ENCODE measurements at places on chromosomes 3 and 15. TPM values are rescaled to one million over a fixed set of nuclear protein-coding genes. Genes with fewer than 3 reads are reported as not detected.
A peak's percentile ranks its signal among the peaks of the same experiment; 100 is the strongest.

FGF7 gene
- polyA plus RNA-seq: not detected

GOLGA6L7 gene
- polyA plus RNA-seq: 0.47 TPM

TRH gene
- polyA plus RNA-seq: 0.10 TPM

TGM5 gene
- polyA plus RNA-seq: not detected

ECE2 gene
- 0.48 TPM for polyA plus RNA-seq

ZNF502 gene
- 1.7 TPM for polyA plus RNA-seq

SLC51B gene
- polyA plus RNA-seq: not detected

RTP1 gene
- polyA plus RNA-seq: 6.3 TPM

CYP1A2 gene
- polyA plus RNA-seq: not detected

SPINK8 gene
- polyA plus RNA-seq: not detected

DNA sequence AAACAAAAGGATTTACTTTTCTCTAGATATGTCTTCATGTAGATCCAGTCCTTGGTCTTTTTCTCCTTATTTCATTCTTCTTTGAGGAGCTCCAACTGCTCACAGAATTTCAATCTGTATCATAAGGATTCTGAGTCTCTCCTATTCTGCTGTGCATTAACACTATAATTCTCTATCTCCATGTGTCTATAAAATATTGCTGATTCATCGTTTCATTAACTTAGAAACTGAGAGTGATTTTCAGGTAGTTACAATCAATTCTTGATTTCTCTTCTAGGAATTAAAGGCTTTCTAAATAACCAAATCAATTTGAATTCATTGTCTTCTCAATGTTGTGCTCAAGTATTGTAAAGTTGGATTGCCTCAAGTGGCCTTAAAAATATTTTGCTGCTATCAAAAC, 651.5 kb upstream of the CADM2 start:
- no peak for DNase-seq

DNA sequence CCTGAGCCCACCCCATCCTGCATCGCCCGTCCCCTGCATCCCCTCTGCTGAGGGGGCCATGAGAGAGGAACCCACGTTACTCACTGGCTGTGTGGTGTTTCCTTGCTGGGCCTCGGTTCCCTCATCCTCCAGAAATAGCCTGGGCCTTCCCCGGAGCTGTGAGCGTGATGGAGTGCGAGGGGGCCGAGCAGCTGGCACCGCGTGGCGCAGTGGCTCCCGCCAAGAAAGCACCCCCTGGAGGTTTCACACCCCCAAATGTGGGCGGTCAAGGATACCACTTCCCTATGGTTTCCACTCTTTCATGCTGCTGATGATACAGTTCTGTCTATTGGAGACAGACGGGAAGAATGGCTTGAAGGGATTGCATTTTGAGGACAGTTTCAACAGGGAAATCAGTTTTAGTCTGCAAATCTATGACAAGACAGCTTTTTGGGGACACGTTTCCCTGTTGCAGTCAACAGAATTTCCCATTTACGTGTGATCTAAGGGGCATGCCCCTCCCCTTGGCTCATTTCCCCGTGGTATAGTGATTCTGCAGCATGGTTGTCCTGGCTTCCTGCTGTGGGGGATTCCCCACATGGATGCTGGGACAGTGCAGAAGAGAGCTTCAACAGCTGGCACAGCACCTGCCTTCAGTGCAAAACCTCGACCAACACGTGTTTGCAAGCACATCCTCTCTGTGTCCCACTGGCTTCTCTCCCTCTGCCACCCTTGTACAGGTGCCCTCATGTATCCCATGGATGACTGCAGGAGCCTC, 377.5 kb downstream of the LRTM1 start:
- DNase-seq: no peak

DNA sequence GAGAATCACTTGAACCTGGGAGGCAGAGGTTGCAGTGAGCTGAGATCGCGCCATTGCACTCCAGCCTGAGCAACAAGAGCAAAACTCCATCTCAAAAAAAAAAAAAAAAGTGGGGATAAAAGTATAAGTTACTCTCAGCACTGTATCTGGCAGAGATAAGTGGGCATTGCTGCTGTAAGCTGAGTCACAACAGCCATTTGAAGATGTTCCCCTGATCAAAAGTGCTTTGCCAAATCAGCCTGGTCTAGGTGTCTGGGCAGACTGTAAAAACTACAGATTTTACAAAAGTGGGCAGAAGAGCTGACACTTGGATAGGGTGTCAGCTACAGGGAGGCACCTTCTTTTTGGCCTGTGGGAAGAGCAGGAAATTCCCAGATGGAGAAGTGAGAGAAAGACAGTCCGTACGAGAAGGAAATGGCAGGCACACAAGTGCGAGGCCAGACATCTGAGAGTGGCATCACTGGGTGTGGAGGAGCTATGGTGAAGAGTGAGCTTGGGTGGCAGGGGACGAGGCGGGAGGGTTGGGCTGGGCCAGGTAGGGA, 78.5 kb downstream of the TRAK1 start:
- DNase-seq: no peak

- peak; percentile 81 for DNase-seq
These were observed 162.5 kb upstream of the CHRNA7 start for GRCh38 chr15:31867536-31868442.

GRCh38 chr3:98259-98654, 98.3 kb upstream of the CHL1 start:
- no peak for DNase-seq

DNA sequence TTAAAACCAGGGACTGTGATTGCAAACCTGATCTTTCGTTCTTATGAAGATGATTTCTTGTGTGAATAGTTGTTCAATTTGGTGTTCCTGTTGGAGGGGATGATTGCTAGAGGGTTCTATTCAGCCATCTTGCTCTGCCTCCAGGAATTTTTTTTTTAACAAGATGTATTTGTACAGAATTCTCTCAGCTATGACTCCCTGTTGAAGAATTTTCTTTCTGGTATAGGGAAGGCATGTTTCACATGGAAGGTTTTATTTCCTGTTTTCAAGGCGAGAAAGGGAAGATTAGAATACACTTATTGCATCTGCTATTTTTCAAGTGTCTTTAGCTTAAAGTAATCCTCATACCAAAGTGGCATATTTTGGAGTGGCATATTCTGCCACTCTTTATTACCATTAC, 5.6 kb upstream of the LRRC34 start:
- DNase-seq: no peak

DNA sequence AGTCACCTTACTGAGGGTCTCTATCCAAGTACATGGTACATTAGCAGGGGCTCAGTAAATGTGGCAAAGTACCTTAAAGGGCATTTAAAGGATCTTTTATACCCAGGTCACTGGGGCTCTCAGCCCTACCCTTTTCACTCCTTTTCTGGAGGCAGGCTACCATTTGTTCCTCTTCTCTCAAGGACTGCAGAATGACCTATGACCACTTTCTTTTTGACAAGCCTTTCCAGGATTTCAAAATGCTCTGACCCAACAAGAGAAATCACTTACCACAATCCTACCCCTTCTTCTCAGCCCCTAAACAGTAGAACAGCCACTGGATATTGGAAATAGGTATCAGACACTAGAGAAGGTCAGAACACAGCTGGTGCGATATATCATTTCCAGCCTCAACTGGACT, 221.8 kb upstream of the TPRG1 start:
- DNase-seq: no peak

GRCh38 chr3:122245513-122246174, 62.2 kb downstream of the CASR start:
- DNase-seq: no peak

GRCh38 chr3:31047673-31048072, 153.2 kb upstream of the GADL1 start:
- DNase-seq: no peak

DNA sequence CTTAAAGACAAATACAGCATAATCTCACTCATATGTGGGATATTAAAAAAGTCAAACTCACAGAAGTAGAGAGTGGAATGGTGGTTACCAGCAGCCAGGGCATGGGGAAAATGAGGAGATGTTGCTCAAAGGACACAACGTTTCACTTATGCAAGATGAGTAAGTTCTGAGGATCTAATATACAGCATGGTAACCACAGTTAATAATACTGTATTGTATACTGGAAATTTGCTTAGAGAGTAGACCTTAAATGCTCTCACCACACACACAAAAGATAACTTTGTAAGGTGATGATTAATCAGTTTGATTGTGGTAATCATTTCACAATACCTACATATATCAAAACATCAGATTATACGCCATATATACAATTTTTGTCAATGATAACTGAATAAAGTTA, 60.0 kb downstream of the MYH15 start:
- DNase-seq: no peak

DNA sequence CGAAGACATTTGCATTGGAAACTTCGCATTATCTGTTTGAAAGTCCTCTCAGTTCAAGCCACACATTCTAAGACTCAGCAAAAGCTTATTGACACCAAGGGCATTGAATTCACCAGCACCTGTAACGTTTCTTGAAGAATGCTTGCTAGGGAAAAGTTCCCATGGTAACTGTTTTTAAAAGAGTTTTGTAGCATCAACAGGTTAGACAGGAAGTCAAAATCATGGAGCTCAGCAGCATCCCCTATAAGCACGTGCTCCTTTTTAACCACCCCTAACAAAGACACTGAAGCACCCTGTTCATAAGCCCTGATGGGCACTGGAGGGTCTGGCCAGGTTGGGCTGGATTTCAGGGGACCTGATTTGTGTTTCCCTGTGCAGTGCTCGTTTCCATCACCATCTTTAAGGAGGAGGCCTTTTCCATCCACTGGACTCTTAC, 229.7 kb upstream of the BHLHE40 start:
- DNase-seq: no peak

DNA sequence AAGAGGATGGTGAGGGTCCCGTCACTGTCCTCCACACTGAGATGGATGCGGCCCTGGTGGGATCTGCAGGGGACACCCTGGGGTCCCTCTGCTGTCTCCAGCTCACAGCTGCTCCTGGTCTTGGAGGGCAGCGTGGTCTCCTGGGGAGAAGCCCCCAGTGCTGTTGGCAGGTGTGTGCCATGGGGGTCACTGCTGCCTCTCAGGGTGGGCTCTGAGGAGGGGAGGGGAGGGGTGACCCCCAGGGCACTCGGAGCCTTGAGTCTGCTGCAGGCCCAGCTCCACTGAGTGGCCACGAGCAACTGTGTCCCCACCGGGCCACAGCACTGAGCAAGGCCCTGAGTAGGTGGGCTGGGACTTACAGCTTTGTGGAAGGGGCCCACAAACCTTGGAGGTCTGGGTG, 34.7 kb downstream of the KLHL25 start:
- DNase-seq: no peak

Data from GM23338 (cell line).